ENCODE measurements at places on chromosomes 16 and 17.
A peak's percentile ranks its signal among the peaks of the same experiment; 100 is the strongest.

GRCh38 chr16:70565053-70565452 is 41.4 kb downstream of the SF3B3 start:
- no peak for DNase-seq

GRCh38 chr17:39069114-39069756 is 82.2 kb downstream of the PLXDC1 start:
- DNase-seq, result no peak

- DNase-seq, result no peak
Measured at GRCh38 chr17:55722742-55723487, at the start of gene TMEM100. Gene TMEM100 (minus strand): TSS chr17:55722864. CDS start chr17:55721070, 1,794 bp downstream.

GRCh38 chr16:77064037-77064436 is 127.0 kb upstream of the MON1B start:
- no peak for DNase-seq

DNA sequence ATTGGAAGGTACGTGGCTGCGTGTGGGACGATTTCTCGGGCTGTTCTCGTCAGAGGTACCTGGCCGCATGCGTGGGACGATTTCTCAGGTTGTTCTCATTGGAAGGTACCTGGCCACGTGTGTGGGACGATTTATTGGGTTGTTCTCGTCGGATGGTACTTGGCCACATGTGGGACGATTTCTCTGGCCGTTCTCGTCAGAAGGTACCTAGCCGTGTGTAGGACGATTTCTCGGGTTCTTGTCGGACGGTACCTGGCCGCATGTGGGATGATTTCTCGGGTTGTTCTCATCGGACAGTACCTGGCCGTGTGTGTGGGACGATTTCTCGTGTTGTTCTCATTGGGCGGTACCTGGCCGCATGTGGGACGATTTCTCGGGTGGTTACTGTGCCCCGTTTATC is 50.1 kb upstream of the GNG13 start:
- no peak for DNase-seq

DNA sequence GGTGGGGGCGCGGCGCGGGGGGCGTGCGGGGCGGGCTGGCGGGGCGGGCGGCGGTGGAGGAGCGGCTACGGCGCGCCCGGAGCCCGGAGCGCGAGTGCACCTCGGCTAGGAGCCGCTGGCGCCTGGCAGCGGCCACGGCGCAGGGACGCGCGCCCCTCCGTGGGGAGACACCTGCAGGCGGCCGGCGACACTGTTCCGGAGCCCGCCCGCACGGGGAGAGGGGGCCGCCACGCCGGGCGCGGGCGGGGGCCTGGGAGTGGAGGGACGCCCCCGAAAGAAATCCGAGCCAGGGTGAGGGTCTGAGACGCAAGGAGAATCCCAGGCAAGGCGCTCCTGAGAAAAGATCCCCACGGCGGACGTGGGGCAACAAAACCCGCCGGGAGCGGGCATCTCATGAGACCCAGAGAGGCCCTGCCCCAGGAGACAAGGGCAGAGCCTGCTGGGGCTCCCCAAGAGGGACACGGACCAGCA is at the start of gene GSG1L:
GSG1L (minus strand) TSS at position 124 of the 471 bp plus-strand sequence. CDS start 290 bp downstream, outside the sequence.
- DNase-seq, result no peak

- DNase-seq, result no peak
Measured at GRCh38 chr17:46154151-46154816, 38.9 kb downstream of the KANSL1 start.

GRCh38 chr17:2087597-2088211 is 32.8 kb downstream of the HIC1 start:
- peak; percentile 30 for DNase-seq

DNA sequence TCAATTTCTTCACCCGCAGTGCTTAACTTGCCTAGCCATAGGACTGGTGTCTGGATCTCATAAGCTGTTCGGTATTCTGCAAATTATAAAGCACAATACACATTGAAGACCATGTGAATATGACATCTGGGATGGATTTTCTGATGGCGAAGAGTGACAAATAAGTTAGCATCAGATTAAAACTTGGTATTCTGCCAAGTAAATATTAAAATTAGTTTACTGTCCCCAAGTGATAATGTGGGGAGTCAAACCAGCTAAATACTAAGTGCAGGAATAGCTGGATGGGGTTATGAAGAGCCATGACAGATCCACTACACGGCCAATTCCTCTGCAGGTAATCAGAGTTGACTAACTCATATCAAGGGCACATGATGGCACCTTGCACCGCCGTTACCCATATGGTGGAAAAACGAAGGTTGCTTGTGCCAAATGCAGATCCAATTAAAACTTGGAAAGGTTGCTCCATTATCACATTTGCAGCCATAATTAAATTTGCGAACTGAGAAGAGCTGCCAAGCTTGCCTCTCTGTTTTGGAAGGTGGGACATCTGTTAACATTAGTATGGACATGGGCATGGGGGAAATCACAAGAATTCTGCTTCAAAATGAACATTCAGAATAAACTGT is 114.9 kb upstream of the TOM1L1 start:
- no peak for DNase-seq

- no peak for DNase-seq
Measured at GRCh38 chr16:85754413-85754812, 3.5 kb upstream of the C16orf74 start.

DNA sequence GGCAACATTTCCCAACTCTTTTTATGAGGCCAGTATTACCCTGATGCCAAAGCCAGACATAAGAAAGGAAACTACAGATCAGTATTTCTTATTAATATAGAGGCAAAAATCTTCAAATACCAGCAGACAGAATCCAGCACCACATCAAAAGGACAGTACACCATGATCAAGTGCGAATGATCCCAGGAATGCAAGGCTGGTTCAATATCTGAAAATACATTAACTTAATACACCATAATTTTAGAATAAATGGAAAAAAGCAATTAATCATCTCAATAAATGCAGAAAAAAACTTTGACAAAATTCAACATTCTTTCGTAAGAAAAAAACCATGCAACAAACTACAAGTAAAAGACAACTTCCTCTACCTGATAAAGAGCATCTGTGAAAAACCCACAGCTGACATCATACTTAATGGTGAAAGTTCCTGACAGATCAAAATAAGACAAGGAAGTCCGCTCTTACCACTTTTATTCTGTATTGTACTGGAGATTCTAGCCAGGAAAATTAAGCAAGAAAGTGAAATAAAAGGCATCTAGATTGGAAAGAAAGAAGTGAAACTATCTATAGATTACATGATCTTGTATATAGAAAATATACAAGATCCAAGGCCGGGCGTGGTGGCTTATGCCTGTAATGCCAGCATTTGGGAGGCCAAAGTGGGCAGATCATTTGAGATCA is 26.4 kb upstream of the MAPK3 start:
- no peak for DNase-seq

DNA sequence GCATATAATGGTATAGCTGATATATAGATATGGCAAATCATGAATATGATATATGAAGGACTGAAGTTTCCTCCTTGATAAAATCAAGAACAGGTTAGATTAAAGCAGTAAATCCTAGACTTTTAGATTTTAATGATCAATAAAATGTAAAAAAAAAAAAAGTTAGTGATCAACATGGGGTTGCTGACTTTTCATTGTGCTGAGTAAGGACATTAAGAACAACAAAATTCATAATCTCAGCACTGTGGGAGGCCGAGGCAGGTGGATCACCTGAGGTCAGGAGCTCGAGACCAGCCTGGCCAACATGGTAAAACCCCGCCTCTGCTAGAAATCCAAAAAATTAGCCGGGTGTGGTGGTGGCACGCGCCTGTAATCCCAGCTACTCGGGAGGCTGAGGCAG is 10.4 kb upstream of the CHD3 start:
- no peak for DNase-seq

GRCh38 chr16:12009922-12010321 is 33.4 kb downstream of the SNX29 start:
- DNase-seq, result no peak

DNA sequence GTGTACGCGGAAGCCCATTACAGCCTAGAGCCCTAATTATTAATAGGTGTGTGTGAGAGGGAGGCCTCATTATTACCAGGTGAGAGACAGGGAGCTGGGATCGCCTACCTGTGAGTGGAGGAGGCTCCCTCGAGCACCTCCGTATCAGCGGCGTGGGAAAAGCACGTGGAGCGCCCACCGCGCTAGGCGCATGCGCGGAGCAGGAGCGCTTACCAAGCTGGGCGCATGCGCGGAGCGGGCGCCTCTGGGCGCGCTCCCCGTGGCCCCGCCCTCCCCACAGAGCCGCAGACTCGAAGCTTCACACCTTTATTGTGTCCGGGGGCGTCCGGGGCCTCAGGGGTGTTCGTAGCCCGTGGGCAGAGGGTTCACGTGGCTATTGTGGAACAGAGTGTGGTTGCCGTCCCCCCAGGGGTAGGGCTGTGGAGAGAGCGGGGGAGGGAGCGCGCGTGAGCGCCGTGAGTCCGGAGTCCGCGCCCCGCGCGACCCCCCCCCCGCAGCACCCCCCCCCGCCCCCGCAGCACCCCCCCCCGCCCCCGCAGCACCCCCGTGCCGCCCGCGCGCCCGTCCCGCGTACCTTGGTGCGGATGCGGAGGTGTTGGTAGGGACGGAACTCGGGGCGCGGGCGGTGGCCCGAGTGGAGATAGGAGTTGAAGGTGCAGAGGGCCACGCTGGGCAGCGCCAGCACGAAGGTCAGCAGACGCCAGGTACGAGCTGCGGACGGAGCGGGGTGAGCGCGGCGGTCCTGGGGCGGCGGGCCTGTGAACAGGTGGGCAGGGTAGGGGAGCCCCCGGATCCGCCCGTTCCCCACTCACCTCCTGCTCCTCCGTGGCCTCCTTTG is 500 bp downstream of the COX6A2 start:
- peak; percentile 73 for DNase-seq

- no peak for DNase-seq
Measured at GRCh38 chr16:49349446-49350168, 24.0 kb upstream of the C16orf78 start.

DNA sequence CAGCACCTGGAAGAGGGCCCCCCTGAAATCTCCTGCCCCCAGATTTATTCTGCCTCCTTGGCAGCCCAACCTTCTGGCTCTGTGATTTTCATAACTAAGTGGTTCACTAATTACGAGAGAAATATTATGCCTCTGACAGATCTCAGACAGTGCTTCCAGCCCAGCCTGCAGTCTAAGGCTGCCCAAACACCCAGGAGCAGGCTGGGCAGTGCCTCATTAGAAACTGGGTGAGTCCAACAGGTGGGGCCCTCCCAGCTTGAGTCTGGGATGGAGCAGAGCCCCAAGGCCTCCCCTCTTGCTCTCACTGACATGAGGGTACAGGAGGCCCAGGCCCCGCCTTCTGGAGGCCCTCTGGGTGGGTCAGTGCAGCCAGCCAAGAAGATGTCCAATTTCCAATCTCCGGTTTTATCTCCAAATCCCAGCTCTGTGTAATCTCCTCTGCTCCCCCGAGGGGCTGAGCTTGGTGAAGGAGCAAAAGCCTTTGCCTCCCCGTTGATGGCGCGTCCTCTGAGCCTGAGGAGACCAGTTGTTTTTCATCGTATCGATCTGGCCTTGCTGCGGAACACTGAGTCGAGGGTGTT is 20.1 kb upstream of the ABCC3 start:
- no peak for DNase-seq

GRCh38 chr16:66652661-66653360 is 43.7 kb downstream of the CMTM4 start:
- DNase-seq, result no peak

GRCh38 chr17:6069539-6070429 is at the start of gene WSCD1:
Gene WSCD1 (plus strand): TSS chr17:6070379. CDS start chr17:6080659, 10,280 bp downstream.
- DNase-seq, result peak; percentile 15

GRCh38 chr17:71455219-71455618 is 665.6 kb upstream of the SOX9 start:
- no peak for DNase-seq

GRCh38 chr17:33522623-33523022 is 229.5 kb upstream of the ASIC2 start:
- DNase-seq, result no peak

DNA sequence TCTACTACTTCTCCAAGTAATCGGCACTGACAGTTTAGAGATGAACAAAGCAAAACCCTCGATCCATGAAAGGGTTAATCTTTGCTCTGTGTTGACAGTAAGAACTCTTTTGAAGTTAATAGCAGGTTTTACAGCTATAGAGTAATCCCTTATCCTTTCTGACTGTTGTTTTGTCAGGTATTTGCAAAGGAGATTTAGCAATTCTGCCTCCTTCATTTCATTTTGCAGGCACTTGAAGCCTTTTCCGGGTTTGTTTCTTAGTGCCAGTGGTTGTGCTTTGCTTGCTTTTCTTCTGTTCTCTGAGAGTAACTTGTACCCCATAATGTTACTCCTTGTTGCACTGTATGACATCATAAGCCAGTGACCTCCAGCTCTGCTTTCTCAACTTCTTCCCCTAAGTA is 64.5 kb downstream of the TANGO6 start:
- no peak for DNase-seq

GRCh38 chr17:28119046-28119445 is 76.6 kb downstream of the NLK start:
- no peak for DNase-seq

GRCh38 chr17:81803728-81804558 is at the start of gene GCGR:
Gene GCGR (plus strand): TSS chr17:81804150. CDS start chr17:81809019, 4,869 bp downstream.
- no peak for DNase-seq

GRCh38 chr17:3935825-3936355 is 19.6 kb upstream of the P2RX1 start:
- no peak for DNase-seq

- DNase-seq, result no peak
Measured at GRCh38 chr17:31688701-31689100, 170.3 kb downstream of the COPRS start.

- no peak for DNase-seq
Measured at GRCh38 chr16:2451851-2452320, 8.0 kb upstream of the TEDC2 start.

DNA sequence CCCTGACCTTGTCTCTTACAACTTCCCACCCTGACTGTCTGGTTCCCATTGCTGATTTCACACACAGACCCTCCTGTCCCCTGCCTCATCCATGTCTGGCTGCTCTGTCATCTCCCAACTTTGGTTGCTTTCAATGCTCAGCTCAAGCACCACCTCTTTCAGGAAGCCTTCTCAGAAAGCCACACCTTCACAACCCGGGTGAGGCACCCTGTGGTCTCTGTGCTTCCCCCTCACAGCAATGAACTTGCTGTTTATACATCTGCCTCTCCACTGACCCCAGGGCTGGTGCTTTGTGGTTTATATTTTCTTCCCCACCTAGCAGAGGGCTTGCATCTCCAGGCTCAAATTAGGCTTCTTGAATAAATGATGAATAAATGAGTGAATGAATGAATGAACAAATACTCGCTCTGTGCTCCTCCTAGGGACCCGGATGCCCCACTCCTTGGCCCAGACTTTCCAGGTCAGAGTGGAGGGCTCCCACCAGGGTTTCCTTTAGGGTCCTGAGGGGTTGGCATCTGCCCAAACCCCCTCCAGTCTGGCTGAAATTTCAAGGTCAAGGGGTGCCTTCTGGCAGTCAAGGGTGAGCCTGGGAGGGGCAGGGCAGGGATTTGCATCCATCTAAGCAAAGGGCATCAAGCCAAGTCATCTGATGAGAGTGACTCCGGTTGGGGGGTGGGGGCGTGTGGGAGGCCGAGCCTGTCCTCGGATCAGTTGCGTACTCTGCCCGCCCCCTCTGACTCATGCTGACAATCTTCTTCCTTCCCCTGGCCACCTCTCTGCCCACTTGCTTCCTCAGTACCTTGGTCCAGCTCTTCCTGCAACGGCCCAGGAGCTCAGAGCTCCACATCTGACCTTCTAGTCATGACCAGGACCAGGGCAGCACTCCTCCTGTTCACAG is at the start of gene ITGAX:
ITGAX (plus strand) TSS at position 783 of the 898 bp plus-strand sequence; CDS start at position 862, 79 bp downstream.
- peak; percentile 24 for DNase-seq
